Neural progenitor cell (in vitro differentiated cells): ENCODE measurements at places on chromosomes 13 and 19. TPM values are rescaled to one million over a fixed set of nuclear protein-coding genes. Genes with fewer than 3 reads are reported as not detected.
A peak's percentile ranks its signal among the peaks of the same experiment; 100 is the strongest.

- no peaks in the 10 kb centered on the region for H3K4me1 ChIP-seq
- DNase-seq, result peak; percentile 92
- peak overlapping the region; percentile 99 for H3K4me3 ChIP-seq
- H3K27me3 ChIP-seq, result peaks cover 37% of the 10 kb centered on the region
- no peaks in the 10 kb centered on the region for H3K36me3 ChIP-seq
Measured at GRCh38 chr19:7681340-7682174, 924 bp downstream of the TRAPPC5 start.

DNA sequence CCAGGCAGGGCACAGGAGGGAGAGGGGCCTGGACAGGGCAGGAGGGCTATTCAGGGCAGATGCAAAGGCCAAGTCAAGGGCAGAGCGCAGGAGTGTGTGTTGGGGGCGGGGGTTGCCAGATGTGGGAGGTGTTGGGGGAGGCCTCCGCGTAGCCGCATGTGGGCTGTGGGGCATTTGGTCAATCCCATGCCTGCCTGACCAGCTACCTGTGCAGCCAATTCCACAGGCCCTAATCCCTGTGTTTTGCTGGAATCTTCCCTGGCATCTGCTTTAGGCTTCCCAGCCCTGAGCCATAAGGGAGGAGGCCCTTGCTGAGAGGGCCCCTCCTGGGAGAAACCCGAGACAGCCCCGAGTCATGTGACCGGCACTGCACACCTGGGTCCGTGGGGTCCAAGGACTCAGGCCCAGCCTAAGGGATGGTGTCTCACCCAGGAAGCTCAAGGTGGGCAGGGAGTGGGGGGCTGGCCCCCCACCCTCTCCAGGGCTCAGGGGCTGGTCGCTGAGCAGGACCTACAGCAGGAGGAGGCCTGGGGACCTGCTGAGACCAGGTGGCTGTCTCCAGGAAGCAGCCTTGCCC lies 20.3 kb downstream of the RFX1 start:
- H3K4me3 ChIP-seq, result no peak overlapping the region
- H3K27me3 ChIP-seq, result no peaks in the 10 kb centered on the region
- no peak overlapping the region for H3K27ac ChIP-seq

BCAM gene
- total RNA-seq, result 7.1 and 16.9 TPM in 2 replicates

DNA sequence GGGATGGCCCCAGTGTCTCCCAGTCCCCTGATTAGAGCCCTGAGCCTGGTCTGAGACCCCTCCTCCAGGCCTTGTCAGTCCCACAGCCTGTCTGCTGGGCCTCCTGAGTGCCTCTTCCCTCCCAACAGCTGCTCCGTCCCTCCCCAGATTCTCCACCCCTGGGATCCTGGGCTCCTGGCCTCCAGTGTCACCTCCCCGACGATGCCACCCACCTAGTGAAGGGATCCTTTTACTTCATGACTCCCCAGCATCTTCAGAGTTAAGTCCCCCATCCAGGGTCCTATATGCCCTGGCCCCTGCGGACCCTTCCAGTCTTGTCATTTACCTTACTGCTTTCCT lies 4.4 kb upstream of the PRX start:
- DNase-seq, result no peak
- no peak overlapping the region for H3K4me3 ChIP-seq
- H3K36me3 ChIP-seq, result no peaks in the 10 kb centered on the region
- H3K27me3 ChIP-seq, result no peaks in the 10 kb centered on the region
- H3K4me1 ChIP-seq, result peaks cover 23% of the 10 kb centered on the region
- H3K27ac ChIP-seq, result no peak overlapping the region

RNF225 gene
- total RNA-seq, result 0.62 TPM in 1 of 2 replicates, not detected in the other

SYT5 gene
- total RNA-seq, result 0.22 TPM in 1 of 2 replicates, not detected in the other

- peaks cover 10% of the 10 kb centered on the region for H3K4me1 ChIP-seq
- H3K4me3 ChIP-seq, result no peak overlapping the region
Measured at GRCh38 chr13:20151016-20151415, 9.8 kb downstream of the GJA3 start.

DNA sequence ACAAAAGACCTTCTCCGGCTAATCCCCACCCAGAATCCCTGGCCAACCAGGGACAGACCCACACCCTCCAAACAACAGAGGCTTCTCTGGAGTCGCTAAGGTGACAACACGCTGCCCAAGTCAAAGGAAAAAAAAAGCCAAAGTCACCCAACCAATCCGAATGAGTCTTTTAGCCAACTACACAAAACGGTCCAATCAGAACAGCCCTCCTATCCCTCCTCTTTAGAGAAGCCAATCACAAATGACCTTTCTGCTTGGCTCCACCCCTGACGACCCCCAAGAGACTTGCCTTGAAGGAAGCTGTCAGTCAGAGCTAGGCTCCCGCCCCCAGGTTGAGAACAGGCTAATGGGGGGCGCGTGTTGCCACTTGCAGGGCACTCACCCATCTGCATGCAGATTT lies 6.6 kb upstream of the FBXW9 start:
- no peak overlapping the region for H3K4me3 ChIP-seq
- H3K36me3 ChIP-seq, result no peaks in the 10 kb centered on the region
- peak overlapping the region; percentile 53 for H3K27ac ChIP-seq
- H3K4me1 ChIP-seq, result peaks cover 10% of the 10 kb centered on the region

DNA sequence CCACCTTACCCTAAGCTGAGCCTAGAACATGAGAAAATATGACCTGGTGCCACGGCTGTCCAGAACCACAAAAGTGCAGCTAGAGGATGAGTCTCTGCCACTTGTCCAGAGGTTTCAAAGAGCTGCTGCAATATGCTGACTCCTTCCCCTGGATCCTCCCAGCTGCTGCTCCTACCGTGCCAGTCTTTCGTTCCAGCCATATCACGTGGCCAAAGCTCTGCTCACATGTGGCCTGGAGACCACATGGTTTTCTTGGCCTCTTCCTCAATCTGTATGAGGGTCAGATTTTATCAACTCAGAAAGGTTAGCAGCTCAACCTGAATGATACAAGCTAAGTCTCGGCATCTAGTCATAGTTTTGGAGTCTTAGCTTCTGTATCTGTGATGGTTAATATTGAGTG lies 3.2 kb upstream of the SACS start:
- peaks cover 22% of the 10 kb centered on the region for H3K4me1 ChIP-seq
- H3K4me3 ChIP-seq, result no peak overlapping the region

DNA sequence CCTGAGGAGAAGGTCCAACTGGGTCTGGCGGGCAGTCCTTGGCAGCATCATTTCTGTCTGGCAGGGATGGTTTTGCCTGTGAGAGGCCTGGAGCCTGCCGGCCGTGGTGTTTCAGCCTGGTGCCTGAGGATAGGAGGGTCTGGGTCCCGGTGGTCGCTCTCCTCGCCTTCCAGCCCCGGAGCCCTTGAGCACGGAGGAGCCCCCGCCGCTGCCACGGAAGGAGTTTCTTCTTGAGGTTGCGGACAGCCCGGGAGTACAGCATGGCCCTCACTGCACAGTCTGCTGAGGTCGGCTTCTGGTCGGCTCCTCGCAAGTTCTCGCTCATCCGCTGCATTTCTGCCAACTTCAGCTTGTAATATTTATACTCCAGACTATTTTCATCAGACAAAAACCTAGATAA lies 23.4 kb downstream of the SUGP2 start:
- H3K36me3 ChIP-seq, result no peaks in the 10 kb centered on the region
- no peak for DNase-seq
- no peak overlapping the region for H3K27ac ChIP-seq
- H3K4me3 ChIP-seq, result no peak overlapping the region

- no peaks in the 10 kb centered on the region for H3K36me3 ChIP-seq
- H3K27ac ChIP-seq, result no peak overlapping the region
- H3K4me3 ChIP-seq, result no peak overlapping the region
- DNase-seq, result no peak
Measured at GRCh38 chr19:51809787-51810186, 14.8 kb downstream of the FPR3 start.

VSTM2B gene
- 0.59 TPM in 1 of 2 replicates, not detected in the other for total RNA-seq

- H3K27me3 ChIP-seq, result no peaks in the 10 kb centered on the region
- H3K4me3 ChIP-seq, result no peak overlapping the region
- H3K4me1 ChIP-seq, result no peaks in the 10 kb centered on the region
- no peak overlapping the region for H3K27ac ChIP-seq
- H3K36me3 ChIP-seq, result no peaks in the 10 kb centered on the region
Measured at GRCh38 chr13:21208652-21209154, 32.2 kb downstream of the MRPL57 start.

DNA sequence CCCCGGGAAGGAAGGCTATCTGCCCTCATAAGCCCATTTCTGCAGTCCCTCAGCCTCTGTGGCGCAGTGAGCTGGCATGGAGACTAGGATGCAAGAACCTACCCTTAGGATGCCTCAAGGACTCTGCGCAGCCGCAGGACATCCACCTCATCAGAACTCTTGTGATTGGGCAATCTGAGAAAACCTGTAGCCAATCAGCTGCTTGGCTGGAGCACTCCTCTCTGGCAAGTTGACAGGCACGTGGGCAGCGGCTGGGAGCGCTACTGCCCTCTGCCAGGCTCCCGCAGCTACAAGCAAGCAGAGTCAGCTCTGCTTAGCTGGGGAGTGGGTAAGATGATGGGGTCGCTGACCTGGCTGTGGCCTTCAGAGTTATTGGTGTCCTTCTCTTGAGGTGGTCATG lies 1.5 kb upstream of the ECSIT start:
- H3K4me3 ChIP-seq, result no peak overlapping the region
- peaks cover 4% of the 10 kb centered on the region for H3K4me1 ChIP-seq
- no peaks in the 10 kb centered on the region for H3K36me3 ChIP-seq
- no peak overlapping the region for H3K27ac ChIP-seq

DNA sequence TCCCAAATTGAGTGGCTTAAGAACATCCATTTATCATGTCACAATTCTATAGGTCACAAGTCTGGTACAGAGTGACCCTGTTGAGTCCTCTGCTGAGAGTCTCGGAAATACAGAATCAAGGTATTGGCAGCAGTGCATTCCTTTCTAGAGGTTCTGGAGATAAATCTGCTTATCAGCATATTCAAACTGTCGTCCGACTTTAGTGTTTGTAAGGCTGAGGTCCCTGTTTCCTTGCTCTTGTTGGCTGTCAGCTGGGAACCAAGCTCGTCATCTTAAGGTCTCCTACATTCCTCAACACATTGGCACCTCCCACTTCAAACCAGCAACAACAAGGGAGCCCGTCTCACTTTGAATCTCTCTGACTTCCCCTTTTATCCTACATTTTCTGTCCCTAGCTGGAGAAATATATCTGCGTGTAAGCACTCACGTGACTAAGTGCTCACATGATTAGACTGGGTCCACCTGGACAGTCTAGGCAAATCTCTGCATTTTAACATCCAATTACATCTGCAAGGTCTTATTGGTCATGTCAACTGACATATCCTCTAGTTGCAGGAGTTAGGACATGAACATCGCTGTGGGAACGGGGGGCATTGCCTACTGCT lies 886.8 kb downstream of the PCDH9 start:
- H3K4me1 ChIP-seq, result peaks cover 20% of the 10 kb centered on the region
- H3K36me3 ChIP-seq, result no peaks in the 10 kb centered on the region
- no peak overlapping the region for H3K4me3 ChIP-seq
- DNase-seq, result no peak

ATP4B gene
- not detected in 2 replicates for total RNA-seq

- no peak overlapping the region for H3K27ac ChIP-seq
- DNase-seq, result no peak
- no peaks in the 10 kb centered on the region for H3K27me3 ChIP-seq
- H3K4me1 ChIP-seq, result no peaks in the 10 kb centered on the region
- H3K36me3 ChIP-seq, result no peaks in the 10 kb centered on the region
Measured at GRCh38 chr19:47323872-47324271, 8.1 kb upstream of the C5AR2 start.
